ENCODE measurements at places on chromosomes 4 and X.

DNA sequence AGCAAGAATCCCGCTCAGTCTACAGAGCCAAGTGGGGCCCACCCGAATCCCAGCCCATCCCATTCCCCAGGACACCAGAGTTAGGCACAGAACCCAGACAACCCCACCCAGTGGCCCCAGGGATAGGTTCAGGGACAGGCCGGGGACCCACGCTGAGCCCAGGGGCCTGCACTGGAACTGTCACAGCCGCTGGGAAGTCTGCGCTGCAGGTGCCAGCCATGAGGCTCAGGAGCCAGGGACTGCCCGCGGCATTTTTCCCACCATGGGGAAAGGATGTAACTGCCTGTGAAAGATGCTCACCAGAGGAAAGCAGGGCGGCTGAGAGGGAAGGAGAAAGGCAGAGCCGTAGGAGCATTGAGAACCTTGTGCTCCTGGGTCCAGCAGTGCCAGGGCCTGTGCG is 12.0 kb downstream of the EVC2 start:
- no peak for DNase-seq

DNA sequence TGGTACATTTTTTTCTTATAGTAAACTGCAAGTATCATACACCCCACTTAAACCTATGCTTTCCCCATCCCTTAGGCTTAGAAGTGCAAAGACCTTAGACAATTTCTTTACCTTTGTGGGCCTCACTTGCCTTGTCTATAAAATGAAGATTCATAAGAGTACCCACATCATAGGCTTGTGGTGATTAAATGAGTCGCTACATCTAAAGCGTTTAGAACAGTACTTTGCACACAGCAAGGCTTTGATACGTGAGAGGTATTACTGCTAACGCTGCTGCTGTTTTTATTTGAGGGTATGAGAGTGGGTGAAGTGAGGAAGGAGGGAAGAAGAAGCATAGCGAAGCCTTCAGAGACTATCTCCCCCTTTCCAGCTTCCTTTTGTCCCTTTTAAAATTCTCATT is 87.8 kb upstream of the RPS6KA3 start:
- no peak for DNase-seq

DNA sequence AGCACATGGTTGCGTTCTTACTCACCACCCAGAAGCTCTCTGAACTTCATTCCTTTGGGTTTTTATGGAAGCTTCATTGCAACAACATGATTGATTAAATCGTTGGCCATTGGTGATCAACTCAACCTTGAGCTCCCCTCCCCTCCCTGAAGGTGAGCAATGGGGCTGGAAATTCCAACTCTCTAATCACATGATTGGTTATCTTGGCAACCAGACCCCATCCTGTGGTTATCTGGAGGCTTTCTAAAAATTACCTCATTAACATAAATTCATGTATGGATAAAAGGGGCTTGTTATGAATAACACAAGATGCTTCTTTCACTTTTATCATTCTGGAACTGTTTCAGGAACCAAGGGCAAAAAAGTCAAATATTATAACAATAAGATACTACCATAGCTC is 34.6 kb upstream of the NMU start:
- DNase-seq: no peak

- DNase-seq: no peak
Observed at GRCh38 chr4:86261636-86262035, 98.2 kb downstream of the MAPK10 start.

- DNase-seq: peak; percentile 18
Observed at GRCh38 chr4:6308899-6309643, 39.4 kb downstream of the WFS1 start.

- DNase-seq: no peak
Observed at GRCh38 chr4:78937837-78938236, 1.4 kb downstream of the PAQR3 start.

GRCh38 chrX:45889471-45889870 is 655.8 kb downstream of the ZNF674 start:
- no peak for DNase-seq

- DNase-seq: no peak
Observed at GRCh38 chr4:605702-606425, 19.5 kb upstream of the PDE6B start.

- no peak for DNase-seq
Observed at GRCh38 chr4:11611868-11612267, 183.2 kb upstream of the HS3ST1 start.

- no peak for DNase-seq
Observed at GRCh38 chr4:127364397-127364796, 268.4 kb upstream of the INTU start.

- no peak for DNase-seq
Observed at GRCh38 chrX:13699183-13699826, 10.4 kb downstream of the RAB9A start.

DNA sequence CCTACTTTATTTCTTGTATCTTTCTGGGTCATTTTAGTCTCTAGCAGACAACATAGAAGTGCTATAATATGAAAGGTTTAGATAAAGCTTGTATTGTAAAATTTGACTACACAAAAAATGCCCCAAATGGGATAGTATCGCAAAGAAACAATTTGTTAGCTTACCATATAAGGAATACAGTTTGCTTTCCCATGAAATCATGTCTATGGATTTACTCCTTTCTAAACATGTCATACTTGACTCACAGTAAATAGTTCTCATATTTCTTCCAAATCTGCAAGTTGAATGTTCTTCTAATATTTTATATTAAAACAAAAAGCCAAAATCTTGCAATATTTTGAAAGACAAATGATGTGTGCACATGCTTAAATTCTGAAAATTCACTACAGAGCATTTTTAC is 103.9 kb downstream of the PPA2 start:
- DNase-seq: no peak

GRCh38 chrX:142060191-142060590 is 144.9 kb downstream of the MAGEC2 start:
- DNase-seq: no peak

DNA sequence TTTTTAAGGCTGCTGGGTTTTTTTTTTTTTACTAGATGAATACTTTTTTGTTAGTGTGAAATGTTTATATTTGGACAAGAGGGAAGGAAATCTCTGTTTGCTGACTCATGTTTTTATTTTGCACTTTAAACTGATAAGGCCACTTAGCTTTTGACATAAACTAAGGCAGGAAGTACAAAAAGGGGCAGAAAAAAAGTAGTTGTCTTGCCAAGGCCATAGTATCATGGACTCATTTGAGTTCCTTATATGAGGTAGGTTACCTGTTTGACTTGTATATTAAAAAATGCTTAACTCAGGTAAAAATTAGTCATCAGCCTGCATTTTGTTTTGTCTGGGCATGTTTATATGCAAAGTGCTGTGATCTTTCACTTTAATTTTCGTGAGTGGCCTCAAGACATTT is 26.0 kb downstream of the SMAD1 start:
- DNase-seq: no peak

GRCh38 chrX:131764216-131764615 is 220.3 kb downstream of the OR13H1 start:
- no peak for DNase-seq

GRCh38 chr4:165620913-165621312 is 242.1 kb downstream of the CPE start:
- no peak for DNase-seq

DNA sequence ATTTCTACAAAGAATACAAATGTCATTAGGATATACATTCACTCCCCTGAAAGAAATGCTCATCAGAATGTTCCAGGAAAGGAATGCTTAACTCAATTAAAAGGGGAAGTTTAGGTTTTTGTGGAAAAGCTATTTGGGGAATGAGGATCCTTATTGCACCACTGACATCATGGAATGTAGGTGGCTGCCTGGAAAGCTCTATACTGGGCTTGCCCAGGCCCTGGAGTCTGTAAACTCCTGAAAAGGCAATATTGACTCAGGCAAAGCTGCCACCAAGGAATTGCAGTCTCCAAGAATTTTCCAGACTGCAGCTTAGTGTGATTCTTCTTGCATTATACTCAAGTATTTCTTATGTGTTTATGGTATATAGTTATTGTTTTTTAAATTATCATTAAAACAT is 15.7 kb downstream of the DAPP1 start:
- no peak for DNase-seq

DNA sequence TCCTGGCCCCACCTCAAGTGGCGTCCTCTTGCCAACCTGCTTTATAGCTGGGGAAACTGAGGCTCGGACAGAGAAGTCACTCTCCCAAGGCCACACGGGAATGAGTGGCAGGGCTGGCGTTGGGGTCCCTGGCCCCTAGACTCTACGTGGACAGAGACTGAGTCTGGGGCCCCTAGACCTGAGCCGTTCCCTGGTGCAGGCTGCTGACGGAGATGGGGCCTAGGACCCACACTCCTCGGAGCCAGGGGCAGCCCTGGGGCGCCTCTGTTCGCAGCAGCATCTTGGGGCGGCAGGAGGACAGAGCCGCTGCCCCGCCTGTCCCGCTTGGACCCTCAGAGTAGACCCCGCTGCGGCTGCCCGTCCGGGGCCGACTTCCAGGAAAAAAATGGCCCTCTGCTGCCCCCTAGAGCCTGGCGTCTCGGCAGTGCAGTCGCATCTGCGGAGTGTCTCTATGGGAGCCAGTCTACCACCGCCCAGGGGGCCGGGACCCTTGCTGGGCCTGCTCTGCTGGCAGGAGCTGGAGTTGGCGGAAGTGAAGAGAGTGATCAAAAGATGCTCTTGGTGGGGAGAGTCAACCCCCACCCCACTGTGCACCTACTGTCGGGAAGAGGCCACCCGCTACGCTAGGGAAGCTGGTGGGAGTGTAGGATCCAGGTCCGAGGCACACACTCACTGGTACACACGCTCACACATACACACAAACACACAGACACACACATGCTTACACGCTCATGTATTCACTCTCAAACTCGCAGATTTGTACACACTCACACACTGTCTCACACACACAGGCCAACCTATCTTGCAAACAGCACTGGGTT is 220.1 kb downstream of the AFAP1 start:
- DNase-seq: peak; percentile 99

- no peak for DNase-seq
Observed at GRCh38 chr4:123102897-123103471, 180.6 kb upstream of the NUDT6 start.

GRCh38 chr4:168353746-168354145 is 35.2 kb upstream of the DDX60 start:
- no peak for DNase-seq

Data from neural crest cell (in vitro differentiated cells).